Fibroblast of skin of scalp (primary cell): ENCODE measurements at places on chromosomes 3 and 15.
A peak's percentile ranks its signal among the peaks of the same experiment; 100 is the strongest.

GRCh38 chr3:111238885-111239284, 167.3 kb downstream of the NECTIN3 start:
- DNase-seq = no peak

DNA sequence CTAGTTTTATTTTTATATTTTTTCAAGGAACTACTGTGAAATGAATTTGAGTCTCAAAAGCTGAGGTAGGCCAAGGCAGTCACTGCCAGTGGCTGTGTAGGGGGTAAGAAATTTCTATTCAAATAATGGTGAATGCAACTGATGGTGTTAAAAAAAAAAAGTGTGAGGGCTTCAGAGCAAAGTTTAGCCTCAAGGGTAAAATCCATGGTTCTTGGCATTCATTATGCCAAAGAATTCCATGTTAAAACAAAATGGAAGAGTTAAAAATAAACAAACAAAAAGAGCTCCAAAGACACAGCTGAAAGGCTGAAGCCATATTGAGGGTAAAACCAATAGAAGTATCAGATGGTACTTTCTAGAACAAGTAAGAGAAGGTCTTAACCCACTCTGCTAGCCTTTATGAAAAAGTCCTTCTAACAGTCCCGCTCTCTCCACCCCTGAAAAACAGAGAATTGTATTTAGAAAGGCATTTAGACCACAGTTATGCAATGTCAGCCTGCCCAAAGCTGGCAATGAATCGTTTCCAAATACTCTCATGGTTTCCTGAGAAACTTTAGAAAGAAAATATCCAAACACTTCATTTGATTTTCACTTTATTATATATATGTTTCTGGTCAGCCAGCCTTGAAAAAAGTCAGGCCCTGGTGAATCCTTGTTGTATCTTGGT, 158.4 kb upstream of the GMNC start:
- DNase-seq = no peak

GRCh38 chr15:101521591-101521990, 32.1 kb upstream of the PCSK6 start:
- no peak for DNase-seq

- DNase-seq = no peak
Observed at GRCh38 chr3:151328298-151328995, 902 bp downstream of the P2RY13 start.

DNA sequence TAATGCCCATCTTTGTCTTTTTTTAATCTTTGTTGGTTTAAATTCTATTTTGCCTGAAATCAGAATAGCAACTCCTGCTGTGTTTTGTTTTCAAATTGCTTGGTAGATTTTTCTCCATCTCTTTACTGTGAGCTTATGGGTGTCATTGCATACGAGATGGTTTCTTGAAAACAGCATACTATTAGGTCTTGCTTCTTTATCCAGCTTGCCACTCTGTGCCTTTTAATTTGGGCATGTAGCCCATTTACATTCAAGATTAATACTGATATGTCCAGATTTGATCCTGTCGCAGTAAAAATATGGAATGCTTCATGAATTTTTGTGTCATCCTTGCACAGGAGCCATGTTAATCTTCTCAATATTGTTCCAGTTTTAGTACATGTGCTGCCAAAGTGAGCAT, 316.6 kb downstream of the CGGBP1 start:
- DNase-seq = no peak

DNA sequence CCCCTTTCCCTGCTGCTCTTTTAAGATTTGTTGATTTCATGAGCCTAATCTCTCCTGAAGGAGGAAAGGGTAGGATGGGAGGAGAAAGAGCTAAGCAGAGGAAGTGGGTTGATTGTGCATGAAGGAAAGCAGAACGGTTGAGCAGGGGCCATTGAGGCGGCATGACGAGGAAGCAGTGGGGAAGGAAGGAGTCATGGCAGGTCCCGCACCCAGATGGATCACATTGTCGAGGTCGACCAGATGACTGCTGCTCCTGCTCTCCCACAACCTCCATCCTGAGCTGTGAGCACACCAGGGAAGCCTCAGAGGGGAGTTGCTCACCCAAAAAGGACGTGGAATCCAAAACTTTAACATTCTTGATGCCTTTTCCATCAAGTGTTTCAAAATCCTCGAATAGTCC, 42.8 kb downstream of the ABTB1 start:
- DNase-seq = no peak

DNA sequence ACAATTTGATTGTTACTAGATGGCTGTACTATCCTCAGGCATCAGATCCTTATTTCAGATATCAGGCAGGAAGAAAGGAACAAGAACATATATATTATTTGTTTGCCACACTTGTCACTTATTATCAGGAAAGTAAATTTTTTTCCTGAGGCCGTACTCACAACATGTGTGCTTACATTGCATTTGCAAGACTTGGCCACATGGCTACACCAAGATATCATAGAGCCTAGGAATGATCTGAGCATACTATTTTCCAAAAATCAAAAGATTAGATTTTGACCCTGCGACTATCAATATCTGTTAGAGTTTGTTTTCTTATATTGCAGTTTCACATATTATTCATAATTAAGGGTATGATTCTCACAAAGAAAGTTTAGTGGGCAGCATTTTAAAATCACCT, 426.2 kb upstream of the BCHE start:
- DNase-seq = no peak

DNA sequence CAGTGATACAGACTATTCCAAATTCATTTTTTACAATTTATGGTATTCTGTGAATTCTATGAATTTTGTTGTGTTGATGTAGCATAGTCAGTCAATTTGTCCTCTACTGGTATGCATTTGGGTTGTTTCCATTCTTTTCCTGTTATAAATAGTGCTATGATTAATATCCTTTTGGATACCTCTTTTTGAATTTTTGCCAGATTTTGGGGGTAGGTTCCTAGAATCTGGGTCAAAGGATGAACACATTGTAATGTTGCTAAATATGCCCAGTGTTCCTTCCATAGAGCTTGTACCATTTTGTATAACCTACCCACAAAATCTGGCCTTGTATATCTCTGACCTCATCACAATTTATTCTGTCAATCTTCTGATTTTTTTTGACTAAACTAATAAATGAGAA, 44.4 kb upstream of the C3orf38 start:
- peak; percentile 74 for DNase-seq

GRCh38 chr3:158381262-158381868, 189.6 kb upstream of the MLF1 start:
- peak; percentile 55 for DNase-seq
